ENCODE measurements at places on chromosomes 11 and 22.

GRCh38 chr11:78325274-78325781 is 92.3 kb downstream of the GAB2 start:
- no peak for DNase-seq

DNA sequence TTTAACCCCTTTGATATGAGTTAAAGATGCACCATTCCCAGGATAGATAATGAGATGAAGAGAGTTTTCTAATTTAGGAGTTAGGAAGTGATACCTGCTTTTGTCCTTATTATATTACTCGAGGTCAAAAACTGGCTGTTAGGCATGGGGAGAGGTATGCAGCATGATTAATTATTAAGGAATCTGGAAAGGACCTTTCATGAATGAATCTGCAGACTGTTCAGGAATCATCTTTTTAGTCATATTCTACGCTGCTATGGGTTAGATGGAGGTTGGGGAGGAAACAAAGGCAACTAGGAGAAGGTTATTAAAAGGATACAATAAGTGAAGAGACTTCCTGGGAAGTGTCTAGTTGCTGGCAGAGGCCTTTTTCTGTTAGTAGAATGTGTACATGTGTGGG is 492.4 kb upstream of the CCDC90B start:
- no peak for DNase-seq

DNA sequence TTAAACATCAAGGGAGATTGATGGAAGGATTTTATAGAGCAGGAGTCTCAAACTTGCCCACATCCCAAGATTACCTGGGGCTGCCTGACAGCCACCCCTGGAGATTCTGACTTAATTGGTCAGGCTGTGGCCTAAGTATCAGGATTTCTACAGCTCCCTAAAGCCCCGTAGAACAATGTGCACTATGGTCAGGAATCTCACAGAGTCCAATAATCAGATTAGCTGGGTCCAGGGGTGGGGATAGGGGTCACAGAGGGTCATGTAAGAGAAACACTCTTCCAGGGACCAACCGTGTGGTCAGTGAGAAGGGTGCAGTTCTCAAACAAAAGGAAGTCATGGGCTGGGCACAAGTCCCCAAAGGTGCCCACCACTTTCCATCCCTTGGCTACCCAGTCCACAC is 20.5 kb upstream of the FBLN1 start:
- no peak for DNase-seq

DNA sequence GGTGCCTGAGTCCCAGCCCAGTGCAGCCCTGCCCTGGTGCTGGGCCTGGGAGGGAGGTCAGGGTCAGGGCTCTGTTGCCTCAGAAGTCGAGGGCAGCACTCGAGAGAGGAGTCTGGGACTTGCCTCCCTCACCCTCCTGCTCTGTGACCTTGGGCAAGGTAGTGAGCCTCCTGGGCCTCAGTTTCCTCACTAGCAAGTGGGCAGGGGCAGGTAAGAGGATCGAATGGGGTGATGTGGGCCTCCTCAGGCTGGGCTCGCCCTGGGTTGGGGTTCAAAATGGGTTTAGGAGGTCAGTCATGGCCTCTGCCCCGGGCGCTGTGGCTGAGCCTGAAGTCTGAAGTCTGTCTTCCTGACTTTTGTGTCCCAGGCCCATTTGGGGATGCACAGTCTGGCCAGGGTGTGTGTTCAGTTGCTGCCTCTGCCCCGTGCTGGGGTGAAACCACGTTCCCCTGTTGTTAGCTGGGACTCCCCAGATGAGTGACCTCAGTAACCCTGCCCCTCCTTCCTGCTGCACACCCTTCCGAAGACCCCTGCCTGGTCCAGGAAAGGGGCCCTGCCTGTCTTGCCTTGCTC is 40.9 kb upstream of the CELSR1 start:
- no peak for DNase-seq

DNA sequence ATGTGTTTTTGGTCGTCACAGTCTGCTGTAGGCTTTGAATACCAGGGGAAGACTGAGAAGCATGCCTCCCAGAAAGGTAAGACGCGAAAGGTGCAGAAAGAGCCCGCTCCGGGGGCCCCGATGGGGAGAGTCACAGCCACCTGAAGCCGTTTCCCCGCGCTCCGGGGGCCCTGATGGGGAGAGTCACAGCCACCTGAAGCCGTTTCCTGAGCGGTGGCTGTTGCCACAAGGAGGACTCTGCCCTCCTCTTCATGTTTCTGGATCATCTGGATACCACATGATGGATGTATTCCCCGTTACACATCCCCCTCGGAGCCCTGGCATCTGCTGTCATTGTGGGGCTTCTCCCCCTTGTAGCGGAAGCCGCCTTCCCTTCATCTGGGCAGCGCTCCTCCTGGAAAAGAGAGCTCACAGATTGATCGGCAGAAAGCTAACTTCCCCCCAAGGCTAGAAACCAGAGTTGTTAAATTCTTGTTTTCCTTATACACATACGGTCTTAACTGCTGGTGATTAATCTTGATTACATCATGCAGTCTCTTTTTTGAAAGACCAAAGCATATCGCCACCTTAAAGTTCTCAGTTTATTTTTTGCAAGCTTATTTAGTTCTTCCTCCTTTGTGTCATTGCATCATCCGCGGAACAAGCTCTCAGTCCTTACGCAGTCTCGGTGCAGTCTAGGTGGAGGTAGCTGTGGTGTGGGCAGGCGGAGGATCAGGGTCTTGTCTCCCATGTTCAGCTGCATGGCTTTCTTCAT is 17.5 kb downstream of the CTTN start:
- DNase-seq = no peak

Data from HS-27A (cell line).